ENCODE measurements at places on chromosomes 4 and X.

- DNase-seq, result no peak
These were observed 183.6 kb downstream of the QDPR start for GRCh38 chr4:17328141-17328815.

DNA sequence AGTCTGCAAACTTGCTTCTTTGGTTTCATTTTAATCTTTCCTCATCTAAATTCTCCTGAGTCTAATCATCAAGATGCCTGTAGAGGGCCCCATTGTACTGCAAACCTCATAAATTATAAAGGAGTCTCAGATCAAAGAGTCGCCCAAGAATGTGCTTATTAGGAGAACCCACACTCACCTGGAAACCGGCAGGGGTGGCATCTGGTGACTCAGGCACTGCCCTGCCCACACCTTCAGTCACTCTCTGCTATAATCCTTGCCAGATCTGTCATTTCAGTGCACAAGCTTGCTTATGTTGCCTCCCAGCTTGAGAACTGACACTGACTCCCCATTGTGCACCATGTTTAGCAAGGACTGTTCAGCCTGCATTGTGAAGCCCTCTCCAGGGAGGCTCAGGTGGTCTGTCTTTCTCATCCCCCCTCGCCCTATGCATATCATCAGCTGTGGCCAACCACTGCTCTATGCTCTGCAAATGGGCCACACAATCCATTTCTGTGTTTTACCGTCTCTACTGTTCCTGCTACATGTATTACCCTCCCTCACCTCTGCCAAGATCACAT is 12.4 kb downstream of the EPGN start:
- DNase-seq, result no peak

DNA sequence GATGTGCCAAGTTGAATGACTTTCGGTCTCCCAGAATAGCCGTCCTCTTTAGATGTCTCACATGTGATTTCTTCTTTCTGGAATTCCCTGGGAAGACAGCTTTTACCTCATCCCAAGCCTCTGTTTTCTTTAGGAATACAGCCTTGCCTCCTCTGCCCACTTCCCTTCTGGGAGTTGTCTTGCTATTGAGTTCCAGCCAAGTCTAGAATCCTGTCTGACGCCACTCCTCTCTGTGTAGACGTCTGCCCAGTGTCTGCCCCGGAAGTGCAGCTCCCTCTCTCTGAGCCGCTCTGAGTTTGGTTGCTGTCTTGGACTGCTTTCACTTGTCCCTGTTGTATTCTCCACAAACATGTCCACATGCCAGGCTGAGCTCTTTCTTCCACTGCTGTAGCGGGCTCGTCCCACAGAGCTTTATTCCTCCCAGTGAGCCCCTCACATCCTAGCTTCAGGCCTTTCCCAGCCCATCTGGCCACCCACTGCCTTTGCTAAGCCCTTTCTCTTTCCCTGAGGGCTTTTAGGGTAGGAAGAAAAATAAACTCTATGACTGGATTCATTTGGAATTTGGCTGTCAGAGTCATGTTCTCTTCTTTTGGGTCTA is 9.0 kb upstream of the IGFBP7 start:
- peak; percentile 92 for DNase-seq

DNA sequence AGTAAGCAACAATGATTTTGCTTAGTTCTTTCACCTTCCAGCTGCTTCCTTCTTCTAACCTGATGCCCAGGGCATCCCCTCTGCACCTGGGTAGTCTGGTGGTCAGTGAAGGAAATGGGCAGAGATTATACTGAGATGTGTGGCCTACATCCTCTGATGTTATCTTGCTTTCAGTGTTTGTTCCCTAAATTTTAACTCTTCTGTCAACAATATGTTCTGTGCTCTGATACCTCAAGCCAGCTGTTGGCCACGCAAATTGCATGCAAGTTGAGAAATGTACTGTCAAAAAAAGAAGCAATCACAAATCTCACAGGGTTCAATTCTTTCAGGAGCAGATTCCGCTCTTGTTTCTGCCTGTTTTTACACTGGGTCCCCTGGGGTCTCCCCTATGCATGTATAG is 73.8 kb downstream of the FBXW7 start:
- DNase-seq, result no peak

DNA sequence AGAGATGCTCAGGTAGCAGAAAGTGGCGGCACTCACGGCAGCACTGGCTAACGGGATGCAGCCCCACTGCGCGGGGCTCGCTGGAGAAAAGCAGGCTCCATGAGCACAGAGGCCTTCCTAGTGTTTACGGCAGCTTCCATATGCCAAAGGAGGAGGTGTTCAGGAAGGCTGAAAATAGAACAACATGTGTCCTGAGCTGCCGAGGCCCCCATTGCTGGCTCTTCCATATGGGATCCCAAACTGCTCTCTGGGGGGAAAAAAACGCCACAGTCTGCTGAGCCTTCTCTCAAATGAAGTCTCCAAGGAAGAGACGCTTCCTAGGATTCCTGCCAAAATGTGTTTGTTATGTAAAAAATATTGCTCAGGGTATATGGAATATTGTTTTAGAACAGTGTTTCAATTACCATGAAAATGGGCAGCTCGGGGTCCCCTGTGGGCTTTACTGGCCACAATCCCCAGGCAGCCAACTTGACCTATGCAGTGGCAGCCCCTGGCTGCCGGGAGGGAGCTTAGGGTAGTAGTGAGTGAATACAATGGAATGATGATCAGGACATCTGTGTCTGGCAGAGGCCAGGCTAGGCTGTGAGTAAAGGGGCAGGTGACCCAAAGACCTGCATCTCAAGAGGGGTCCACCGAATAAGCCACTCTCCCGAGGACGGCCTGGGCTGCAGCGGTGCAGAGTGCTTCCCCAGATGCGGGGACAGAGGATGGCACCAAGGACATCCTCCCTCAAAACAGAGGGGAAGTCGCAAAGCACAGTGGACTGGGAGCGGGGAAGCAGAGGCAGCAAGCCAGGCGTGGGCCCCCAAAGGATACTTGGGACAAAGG is 170.1 kb downstream of the AFAP1 start:
- DNase-seq, result no peak

- DNase-seq, result no peak
These were observed 98.7 kb downstream of the SORBS2 start for GRCh38 chr4:185713272-185713671.

DNA sequence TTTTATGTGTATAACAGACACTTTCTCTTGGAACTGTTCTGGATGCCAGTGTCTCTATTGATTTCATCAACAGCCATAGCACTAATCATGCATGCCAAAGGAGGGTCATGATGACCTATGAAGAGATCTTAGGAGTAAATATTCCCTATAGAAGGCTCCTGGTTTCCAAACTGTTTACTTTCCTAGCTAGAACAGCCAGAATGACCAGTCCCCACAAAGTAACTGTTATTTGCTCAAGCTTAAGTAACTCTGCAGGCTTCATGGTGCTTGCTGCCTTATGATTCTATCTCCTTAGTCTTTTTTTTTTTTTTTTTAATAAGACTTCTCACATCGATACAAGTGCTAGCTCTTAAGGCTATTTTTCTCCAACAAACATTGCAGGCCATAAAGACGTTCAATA is 12.4 kb downstream of the S100G start:
- DNase-seq, result no peak

- DNase-seq, result peak; percentile 56
These were observed 6.7 kb upstream of the PPID start for GRCh38 chr4:158729716-158730559.

DNA sequence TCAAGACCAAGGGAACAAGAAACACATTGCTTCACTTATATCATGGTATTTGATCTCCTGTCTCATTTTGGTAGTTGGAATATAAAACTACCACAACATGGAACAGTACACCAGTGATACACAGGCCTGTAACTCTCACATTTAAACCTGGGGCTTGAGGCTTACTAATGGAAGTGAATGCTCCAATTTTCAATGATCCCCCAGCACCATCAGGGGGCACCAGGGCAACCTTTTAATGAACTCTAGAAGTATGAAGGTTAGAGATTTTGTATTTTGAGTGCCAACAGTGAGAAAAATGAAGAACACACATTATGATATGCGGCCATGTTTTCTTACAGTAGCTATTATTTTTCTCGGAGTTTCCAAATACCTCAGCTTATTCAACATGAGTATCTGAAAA is 50.7 kb downstream of the C4orf33 start:
- no peak for DNase-seq

GRCh38 chr4:115028682-115029410 is 84.6 kb downstream of the NDST4 start:
- no peak for DNase-seq

GRCh38 chr4:77308843-77309242 is 151.8 kb downstream of the CCNG2 start:
- peak; percentile 23 for DNase-seq

DNA sequence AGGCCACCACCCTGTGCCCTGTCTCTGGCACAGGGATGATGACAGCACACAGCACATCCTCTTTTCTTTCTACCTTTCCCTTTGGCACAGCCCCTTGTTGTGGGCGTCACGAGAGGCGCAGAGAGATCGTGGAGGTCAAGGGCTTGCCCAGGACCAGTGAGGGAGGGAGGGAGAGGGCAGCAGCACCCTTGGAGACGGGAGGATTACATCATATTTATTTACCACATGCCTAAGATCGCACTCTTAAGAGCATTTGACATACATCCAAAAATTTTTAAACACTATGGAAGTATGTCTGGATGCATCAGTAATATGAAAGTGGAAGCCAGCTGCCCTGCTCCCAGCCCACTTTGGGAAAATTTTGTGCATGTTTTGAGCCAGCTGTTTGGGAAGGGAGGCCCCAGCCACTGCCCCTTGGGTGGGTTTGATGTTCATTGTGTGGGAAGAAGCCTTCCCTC is 12.7 kb downstream of the WFS1 start:
- no peak for DNase-seq

DNA sequence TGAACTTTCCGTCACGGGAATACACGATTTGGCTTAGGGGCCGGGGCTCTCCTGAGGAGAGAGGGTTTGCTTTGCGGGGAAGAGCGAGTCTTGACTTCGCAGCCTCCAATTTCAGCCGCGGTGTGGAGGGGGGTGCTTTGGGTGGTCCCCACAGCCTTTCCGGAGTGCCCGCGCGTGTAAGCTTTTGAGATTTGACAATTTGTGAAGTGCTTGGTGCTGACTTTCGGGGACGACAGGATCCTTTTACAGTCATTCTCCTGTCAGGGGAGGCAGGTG is 355 bp downstream of the SCML1 start:
- DNase-seq, result no peak

- DNase-seq, result no peak
These were observed 215.9 kb upstream of the MBNL3 start for GRCh38 chrX:132704769-132705168.

DNA sequence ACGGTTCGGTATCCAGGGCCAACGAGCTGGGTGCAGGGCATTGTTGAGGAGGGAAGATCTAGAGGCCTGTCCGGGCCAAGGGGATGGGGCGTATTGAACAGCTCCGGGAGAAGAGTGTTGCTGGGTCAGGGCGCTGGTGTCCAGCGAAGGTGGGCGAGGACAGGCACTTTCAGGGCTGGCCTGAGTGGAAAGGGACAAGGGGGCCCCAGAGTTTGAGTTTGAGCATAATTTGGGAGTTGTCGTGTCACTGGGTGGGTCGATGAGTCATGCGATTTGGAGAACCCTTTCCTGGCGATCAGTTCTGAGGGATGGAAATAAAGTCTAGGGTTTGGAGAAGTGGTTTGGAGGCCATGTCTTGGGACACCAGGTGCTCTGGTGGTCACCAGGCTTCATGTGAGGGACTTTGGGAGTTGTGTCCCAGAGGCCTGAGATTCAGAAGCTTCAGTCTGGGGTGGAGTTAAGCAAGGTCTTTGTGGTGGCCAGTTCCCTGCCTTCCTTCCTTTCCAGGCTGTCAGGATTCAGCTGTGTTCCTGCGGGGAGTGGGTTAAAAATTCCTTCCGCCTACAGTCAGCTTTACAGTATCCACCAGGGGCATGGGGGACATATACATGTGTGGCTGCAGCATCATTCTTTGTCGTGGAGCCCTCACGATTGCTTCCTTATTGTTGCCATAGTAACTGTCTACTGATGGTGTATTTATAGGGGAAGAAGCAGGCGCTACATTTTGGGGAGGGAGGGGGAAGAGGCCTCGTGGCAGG is 504 bp downstream of the PRRG3 start:
- DNase-seq, result no peak
